Activated CD4-positive, alpha-beta memory T cell treated with anti-CD3 and anti-CD28 coated beads for 36 hours (primary cell): ENCODE measurements at places on chromosomes 1 and 21. TPM values are rescaled to one million over a fixed set of nuclear protein-coding genes. Genes with fewer than 3 reads are reported as not detected.

- no peak for DNase-seq
Measured at GRCh38 chr1:54546651-54547401, 1.2 kb upstream of the ACOT11 start.

Gene AADACL3
- not detected for total RNA-seq

DNA sequence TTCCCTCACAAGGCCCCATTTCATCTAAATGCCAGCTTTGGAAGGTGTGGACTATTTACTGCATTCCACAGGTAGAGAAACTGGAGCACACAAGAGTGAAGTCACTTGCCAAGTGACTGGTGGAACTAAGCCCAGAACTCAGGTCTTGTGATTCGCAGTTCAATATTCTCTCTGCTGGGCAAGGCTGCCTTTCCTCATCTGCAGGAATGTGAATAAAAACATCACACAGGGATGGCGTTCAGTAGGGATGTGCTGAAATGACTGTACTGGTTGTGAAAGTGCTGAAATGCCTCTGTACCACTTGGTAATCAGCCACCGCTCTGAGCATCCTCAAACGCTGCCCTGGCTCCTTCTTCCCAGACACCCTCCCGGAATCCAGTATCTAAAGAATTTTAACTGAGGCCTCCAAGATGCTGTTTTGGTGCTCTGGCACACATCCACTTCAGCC lies 145.6 kb downstream of the HIVEP3 start:
- no peak for DNase-seq

DNA sequence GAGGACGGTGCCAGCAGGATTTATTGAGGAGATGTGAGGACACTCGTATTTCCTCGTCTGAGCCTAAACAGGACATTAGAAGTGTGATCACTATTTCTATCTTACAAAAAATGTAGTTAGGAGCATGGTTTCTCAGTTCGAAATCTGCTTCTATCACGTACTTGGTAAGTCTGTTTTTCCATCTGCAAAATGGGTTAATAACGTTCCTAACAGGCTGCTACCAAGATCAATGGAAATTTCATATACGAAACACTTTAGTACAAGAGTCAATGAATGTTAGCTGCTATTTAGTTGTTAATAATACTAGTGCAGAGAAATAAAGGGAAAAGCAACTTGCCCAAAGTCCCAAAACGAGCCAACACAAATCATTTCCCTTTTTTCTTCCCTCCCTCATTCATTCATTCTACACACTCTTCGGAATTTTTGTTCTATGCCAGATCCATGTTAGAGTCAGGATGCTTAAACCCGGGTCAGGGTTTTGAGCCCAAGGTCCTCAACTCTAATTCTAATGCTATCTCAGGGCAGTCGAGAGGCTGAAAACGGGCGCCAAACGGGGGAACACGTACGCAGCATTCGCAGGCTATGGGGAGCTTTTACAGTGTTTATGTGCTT lies 608 bp downstream of the SNRNP40 start:
- DNase-seq, result no peak

Gene SPRR1A
- not detected for total RNA-seq

GRCh38 chr1:174000371-174000770 lies 21.8 kb downstream of the RC3H1 start:
- no peak for DNase-seq

Gene KCNK2
- not detected for total RNA-seq

DNA sequence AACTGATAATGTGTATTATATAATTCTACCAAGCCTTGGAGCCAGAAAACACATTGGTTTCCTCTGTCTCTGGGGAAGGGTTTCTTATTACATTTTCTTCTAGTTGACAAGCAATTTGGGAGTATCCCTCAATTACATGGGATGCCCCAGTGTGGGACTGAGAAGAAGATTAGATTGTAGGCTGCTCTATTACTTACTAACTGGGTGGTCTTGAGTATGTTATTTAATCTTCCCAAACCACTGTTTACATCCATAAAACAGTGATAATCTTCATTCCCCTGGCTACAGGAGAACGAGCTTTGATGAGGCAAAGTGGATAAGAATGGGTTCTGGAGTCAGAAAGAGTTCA lies 105.8 kb downstream of the TSEN15 start:
- DNase-seq, result no peak

Gene RHOC
- 51.6 TPM for total RNA-seq

Gene TRIM45
- total RNA-seq, result 0.69 TPM

- no peak for DNase-seq
Measured at GRCh38 chr1:76510672-76511557, 356.4 kb upstream of the ST6GALNAC5 start.
